Colonic mucosa (tissue), 4 donors: ENCODE measurements at places on chromosomes 1 and 21.

GRCh38 chr1:174710868-174711845 lies 263.4 kb downstream of the GPR52 start:
- no peak for DNase-seq

DNA sequence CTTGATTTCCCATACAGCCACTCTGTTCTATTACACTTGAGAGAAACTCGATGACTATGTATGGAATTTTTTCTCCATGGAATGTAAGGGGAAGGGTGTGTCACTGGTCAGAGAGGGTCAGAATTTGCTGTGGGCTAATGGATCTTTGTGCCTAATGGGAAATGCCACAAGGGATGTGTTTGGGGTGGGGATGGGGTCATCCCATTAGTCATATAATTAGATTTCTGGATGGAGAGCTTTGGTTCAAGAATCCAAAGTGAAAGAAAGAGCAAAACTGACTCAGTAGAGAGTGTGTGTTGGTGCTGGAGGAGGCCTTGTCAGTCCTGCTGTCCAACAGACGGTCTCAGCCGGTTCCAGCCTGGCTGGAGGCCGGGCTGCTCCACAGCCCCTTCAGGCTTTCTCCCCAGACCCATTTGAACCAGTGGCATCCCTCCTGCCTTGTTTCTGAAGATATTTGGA lies 86.4 kb downstream of the LAMC2 start:
- no peak for DNase-seq

DNA sequence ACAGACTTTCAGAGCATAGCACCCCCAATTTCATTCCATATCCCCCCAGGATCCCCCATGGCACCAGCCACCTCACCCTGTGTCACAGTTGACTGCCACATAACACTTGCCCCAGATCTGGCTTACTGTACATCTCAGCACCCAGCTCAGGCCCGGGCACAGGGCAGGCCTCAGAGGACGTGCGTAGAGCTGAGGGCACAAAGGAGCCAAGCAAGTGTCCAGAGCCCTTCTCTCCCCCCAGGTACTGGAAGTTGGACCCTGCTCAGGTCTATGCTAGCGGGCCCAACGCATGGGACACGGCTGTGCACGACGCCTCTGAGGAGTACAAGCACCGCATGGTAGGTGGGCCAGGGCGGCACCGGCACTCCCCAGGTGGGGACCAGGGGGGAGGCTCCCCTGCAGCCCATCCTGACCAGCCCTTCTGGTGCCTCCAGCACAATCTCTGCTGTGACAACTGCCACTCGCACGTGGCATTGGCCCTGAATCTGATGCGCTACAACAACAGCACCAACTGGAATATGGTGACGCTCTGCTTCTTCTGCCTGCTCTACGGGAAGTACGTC lies 8.0 kb upstream of the SYTL1 start:
- no peak for DNase-seq

DNA sequence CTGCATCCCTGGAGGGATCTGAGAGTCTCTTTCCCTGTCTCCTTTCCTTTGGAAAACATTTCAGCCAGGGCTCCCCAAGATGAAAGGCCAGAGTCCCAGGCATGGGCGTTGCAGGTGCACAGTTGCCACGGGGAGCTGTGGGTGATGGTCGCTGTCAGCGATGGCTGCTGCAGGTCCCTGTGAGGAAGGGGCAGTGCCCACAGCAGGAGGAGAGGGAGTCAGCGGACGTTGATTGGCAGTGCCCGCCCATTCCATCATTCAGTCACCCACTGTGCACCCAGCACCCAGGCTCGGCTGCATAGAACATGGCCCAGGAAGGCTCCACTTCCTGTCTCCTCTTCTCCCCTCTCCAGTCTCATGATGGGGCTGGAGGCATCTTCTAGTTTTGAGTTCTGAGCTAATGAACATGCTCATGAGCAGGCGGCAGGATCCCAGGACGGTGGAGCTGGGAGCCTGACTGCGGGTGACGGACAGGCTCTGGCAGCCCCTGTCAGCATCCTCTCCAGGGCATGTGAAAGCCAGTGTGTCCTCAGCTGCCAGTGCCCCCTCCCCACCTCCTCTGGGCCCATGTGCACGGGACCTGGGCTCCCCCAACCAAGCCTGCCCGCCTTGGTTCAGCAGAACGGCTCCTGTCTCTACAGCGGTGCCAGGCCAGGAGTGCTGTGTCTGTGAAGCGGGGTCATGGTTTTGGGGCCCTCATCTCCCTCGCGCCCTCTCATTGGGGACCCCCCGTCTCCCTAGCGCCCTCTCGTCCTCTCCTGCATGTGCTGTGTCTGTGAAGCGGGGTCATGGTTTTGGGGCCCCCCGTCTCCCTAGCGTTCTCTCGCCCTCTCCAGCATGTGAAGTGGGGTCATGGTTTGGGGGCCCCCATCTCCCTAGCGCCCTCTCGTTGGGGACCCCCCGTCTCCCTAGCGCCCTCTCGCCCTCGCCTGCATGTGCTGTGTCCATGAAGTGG lies 24.5 kb downstream of the COL18A1 start:
- no peak for DNase-seq
